Foreskin keratinocyte (primary cell): ENCODE measurements at places on chromosomes 1 and 21. TPM values are rescaled to one million over a fixed set of nuclear protein-coding genes. Genes with fewer than 3 reads are reported as not detected.

Gene FAM89A
- polyA plus RNA-seq: 15.6 and 15.7 TPM in 2 replicates

Gene SPAG17
- 0.18 and 0.20 TPM in 2 replicates for polyA plus RNA-seq

Gene FCRL5
- not detected in 2 replicates for polyA plus RNA-seq

Gene KANK4
- 0.03 TPM in 1 of 2 replicates, not detected in the other for polyA plus RNA-seq

Gene RC3H1
- polyA plus RNA-seq: 1.6 and 1.8 TPM in 2 replicates
